ENCODE measurements at places on chromosomes 1 and 21.

GRCh38 chr1:202959276-202959620 is 1.1 kb upstream of the ADIPOR1 start:
- peak; percentile 66 for DNase-seq

GRCh38 chr1:67632811-67633655 is 52.0 kb upstream of the GADD45A start:
- no peak for DNase-seq

DNA sequence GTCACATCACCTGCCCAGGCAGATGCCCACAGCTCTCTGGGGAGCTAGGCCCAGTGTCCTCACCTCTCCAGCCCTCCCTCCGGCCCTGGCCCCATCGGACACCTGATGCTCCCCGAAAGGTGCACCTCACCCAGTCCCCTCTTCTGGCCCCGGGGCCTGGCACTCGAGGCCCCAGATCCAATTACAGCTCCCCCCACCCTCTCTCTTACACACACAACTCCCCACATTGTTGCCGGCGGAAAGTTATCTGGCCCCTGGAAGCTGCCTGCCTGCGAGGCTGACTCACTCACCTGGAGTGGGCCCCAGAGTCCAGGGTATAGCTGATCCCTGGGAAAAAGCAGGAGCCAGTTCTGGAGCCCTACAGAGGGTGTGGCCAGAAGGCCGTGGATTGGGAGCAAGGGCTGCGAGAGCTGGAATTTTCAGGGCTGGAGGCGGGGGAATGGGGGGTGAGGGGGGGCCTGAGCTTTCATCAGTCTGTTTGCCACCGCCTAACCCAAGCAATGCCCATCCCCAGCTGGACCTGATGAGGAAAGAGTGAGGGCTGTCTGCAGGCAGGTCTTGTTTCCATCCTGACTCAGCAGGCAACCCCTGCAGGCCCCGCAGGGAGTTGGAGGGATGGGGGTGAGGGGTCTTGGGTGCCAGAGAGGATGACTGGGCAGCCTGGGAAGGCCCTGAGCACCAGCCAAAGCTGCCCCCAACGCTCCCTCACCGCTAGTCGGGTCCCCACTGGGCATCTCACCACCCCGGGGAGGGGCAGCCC is 948 bp downstream of the FBXO2 start:
- no peak for DNase-seq

- no peak for DNase-seq
These were observed 557.5 kb downstream of the PTPRU start for GRCh38 chr1:29793653-29794348.

GRCh38 chr1:5311634-5312292 is 657.4 kb downstream of the AJAP1 start:
- DNase-seq = no peak

GRCh38 chr1:63575340-63575826 is 17.8 kb upstream of the PGM1 start:
- peak; percentile 11 for DNase-seq

DNA sequence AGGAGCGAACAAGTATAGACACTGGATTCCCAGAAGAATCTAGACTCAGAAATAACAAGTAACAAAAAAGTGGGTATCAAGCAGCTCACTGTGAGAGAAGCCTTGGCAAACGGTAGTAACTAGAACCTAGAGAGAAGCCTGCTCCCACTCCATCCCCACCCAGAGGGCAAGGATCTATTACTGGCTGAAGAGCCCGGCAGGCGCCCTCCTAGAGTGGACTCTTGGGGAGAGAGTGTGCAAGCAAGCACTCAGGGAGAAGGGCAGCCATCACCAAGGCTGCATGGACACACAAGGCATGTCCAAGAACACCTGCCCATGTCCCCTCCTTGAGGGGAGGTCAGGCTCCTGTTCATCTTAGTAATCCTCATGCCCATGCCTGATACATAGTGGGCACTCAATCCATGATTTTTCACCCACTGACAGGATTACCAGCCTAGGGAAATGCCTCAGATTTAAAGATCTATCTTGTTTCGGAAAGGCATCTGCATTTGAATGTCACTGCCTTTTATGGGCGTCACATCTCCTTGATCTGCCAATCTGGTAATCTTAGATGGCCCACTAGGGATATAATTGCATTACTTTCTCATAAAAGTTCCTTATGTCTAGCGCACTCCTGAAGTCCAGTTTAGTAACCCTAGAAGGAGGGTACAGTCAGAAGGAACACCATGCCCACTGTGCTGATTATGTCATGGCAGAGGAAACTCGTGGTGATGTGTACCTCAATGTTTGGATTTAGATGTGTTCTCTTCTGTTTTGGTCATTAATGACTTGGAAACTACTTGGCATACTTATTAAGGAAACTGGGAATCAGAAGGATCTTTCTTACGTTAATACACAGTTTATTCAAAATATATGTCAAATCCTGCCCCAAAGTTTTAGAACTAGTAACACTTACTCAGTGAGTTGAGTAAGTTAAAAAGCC is 14.4 kb downstream of the CNN3 start:
- no peak for DNase-seq

GRCh38 chr1:179888071-179888470 is 6.0 kb downstream of the TOR1AIP1 start:
- no peak for DNase-seq

- no peak for DNase-seq
These were observed 339.3 kb upstream of the NR5A2 start for GRCh38 chr1:199688133-199688676.
